ENCODE measurements at places on chromosomes 2 and 18.

- DNase-seq: no peak
Observed at GRCh38 chr2:96754317-96754716, 6.4 kb upstream of the CNNM4 start.

GRCh38 chr2:74439803-74440377 is 1.8 kb downstream of the RTKN start:
- DNase-seq: no peak

DNA sequence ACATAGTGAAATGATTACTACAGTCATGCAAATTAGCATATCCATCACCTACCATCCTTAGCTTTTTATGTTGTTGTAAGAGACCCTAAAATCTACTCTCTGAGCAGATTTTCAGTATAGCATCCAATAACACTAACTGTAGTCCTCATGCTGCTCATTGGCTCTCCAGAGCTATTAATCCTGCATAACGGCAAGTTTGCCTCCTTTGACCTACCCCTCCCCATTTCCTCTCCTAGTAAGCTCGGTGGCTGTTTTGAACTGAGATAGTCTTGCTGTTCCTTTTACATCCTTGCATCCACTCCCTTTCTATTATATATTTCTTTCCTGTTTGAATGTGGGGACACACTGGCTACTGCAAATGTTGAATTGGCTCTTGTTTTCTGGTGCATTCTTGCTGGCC is 481.5 kb downstream of the TSN start:
- no peak for DNase-seq

GRCh38 chr18:37567994-37568359 is 2.4 kb upstream of the CELF4 start:
- DNase-seq: no peak

DNA sequence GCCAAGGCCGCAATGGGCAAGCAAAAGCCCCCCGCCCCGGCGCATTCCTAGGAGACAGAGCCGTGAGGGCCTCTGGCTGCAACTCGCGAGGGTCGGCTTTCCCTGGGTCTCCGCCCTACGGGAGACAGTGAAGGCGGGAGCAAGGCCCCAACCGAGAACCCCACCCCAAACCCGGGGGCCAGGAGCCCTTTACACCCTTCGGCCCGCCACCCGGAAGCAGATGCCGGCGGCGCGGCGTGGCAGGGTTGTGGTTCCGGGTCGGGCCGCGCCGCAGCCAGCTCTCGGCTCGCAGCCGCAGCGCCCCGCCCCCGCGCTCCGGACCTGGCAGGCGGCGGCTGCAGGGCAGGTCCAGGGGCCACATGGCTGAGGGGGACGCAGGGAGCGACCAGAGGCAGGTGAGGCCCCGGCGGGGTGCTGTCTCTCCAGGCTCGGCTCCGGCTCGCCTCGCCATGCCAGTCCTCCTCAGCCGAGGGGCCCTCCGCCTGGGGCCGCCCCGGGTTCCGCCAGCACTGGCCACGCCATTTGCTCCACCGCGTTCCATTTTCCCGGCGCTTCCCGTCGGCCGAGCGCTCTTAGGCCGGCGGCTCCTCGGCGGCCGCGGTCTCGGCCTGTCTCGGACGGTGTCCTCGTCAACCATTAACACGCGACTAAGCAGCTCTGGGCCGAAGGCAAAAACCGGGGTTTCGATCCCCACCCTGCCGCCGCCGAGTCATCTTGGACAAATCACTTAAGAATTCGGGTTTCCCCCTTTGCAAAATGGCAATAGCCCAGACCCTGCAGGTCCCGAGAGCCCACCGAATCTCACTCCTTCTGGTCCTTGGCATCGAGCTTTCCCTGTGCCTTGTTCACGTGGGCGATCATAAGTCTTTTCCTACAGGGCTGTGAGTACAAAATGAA is at the start of gene IMPACT:
Gene IMPACT, plus strand, starts transcription at position 273 of the 897 bp plus-strand sequence. Its CDS starts 87 bp downstream, at position 360.
- peak; percentile 60 for DNase-seq

All from HuH-7.5 (cell line).